NCI-H187 (cell line): ENCODE measurements at places on chromosomes 6 and 20.

DNA sequence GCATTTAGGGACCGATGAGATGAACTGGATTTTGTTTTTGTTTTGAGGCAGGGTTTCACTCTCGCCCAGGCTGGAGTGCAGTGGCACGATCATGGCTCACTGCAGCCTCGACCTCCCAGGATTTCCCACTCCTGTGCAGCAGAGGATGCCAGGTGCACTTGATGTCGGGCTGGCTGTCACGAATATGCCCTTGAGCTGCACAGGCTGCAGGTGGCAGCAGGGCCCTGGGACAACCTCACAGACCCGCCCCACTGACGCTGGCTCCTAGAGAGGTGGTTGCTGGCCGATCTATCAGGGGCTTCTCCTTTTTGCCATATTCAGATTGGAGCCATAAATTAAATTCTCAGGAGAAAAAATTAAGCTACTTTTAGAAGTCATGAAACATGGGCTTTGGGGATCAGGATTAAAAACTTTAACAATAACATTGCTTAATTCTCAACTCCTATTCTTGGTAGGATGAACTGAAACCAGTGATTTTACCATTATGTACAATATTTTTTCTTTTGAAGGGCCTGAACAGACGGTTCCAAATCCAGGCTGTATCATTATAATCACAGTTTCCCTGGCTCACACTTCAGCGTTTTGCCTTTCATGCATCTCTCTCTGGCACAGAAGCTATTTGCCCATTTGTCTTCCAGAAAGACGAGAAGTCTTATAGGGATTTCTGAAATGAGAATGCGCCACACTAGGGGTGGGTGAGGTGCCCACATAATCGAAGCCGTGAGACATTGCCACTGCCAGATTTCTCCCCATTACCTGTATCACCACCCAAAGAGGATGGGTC is 32.4 kb downstream of the NQO2 start:
- DNase-seq = peak; percentile 52

DNA sequence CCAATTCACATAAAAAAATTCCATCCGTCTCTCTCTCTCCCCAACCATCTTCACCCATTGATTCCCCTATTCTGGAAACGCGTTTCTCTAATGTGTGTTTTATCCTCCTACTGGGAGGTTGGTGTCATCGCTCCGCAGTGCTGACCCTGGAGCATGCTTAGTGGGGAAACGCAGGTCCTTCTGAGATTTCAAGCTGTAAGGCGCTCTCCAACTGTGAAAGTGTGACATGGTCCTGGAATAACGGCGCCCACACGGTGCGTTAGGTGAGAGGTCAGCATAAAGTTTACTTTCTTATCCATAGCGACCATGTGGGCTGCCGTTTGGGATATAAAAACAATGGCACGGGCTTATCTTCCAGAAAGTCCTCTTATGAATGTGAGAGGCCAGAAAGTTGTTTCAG is 123.9 kb downstream of the WDR27 start:
- DNase-seq = no peak

DNA sequence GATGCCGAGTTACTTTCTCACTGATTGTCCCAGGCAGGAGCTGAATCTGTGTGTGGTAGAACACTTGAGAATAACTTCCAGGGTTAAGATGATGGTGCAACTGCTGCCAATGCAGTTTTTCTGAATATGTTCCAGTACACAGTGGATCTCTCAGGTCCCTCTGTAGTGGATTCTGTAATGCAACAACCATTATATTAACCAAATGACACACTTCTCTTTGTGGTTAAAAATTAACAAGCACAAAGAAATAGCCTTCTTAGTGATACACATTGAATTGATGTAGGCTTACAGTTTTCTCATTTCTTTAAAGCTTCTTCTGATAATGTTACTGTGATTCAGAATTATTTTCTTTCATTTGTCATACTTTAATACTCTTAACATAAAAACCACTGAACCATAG is 383.8 kb downstream of the ADGRB3 start:
- DNase-seq = no peak

GRCh38 chr6:88008831-88009231 is 38.8 kb upstream of the SPACA1 start:
- no peak for DNase-seq

GRCh38 chr20:9506280-9506821 is 8.0 kb upstream of the LAMP5 start:
- no peak for DNase-seq

- DNase-seq = no peak
Observed at GRCh38 chr6:16334671-16335070, 96.3 kb downstream of the GMPR start.

GRCh38 chr6:63502156-63502555 is 70.1 kb upstream of the LOC128125822 start:
- no peak for DNase-seq
